ENCODE measurements at places on chromosomes 12 and 14.

DNA sequence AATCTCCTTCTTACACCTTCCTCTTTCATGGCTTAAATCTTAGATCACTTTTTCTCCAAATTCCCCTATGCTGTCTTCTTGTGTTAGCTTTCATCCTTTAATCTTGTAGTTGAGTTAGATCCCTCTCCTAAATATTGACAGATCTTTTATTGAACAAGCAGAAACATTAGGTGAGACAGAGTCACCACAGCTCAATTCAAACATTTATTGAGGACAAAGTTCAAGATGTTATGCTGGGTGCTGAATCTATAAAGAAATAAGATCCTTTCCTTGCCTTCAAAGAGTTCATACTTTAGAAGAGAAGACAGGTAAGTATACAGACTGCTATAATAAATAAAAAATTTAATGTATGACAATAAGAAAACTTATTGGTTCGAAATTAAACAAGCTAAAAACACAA, 109.7 kb downstream of the TXNDC16 start:
- no peak for DNase-seq

GRCh38 chr12:102611995-102612394, 131.6 kb upstream of the IGF1 start:
- no peak for DNase-seq

- DNase-seq = no peak
Measured at GRCh38 chr12:30973175-30973574, 46.6 kb downstream of the TSPAN11 start.

GRCh38 chr14:66493750-66494149, 7.6 kb downstream of the CCDC196 start:
- DNase-seq = no peak

GRCh38 chr12:69925291-69925690, 100.3 kb downstream of the MYRFL start:
- DNase-seq = no peak

DNA sequence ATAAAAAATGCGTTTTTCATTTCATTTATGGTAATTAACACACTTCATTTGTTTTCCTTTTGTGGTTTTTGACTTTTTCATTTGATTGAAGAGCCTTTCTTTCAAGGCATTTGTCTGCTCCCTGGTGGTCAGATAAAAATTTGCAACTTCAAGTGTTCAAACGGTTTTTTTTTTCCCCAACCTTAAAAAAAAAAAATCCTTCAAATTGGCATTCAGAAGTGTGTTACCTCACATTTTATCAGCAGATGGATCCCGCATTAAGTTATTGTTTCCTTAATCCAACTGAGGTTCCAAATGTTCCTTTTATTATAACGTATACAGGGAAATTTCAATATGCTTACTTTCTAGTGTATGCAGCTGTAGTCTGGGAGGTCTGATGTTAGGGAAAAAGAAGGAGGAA, 47.2 kb downstream of the MYF5 start:
- DNase-seq = peak; percentile 49

DNA sequence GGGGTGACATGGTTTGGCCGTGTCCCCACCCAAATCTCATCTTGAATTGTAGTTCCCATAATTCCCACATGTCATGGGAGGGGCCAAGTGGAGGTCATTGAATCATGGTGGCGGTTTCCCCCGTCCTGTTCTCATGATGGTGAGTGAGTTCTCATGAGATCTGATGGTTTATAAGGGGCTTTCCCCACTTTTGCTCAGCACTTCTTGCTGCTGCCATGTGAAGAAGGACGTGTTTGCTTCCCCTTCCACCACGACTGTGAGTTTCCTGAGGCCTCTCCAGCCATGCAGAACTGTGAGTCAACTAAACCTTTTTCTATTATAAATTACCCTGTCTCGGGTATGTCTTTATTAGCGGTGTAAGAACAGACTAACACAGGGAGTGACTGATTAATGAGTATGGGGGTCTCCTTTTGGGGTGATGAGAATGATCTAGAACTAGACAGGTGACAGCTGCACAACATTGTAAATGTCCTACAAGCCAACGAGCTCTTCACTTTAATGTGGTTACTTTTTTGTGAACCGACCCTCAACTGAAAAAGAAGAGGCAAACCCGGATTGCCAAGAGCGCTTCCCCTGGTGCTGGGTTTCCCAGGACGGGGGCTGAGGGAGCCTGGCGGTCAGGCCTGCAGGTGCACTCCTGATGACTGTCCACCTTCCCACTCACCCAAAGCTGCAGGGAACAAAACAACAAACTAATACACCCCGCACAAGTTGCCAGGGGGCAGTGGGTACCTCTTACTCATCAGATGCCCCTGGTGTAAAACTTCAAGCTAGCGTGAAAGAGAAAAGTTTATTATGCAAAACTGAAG, 90.1 kb downstream of the NCOR2 start:
- peak; percentile 83 for DNase-seq

DNA sequence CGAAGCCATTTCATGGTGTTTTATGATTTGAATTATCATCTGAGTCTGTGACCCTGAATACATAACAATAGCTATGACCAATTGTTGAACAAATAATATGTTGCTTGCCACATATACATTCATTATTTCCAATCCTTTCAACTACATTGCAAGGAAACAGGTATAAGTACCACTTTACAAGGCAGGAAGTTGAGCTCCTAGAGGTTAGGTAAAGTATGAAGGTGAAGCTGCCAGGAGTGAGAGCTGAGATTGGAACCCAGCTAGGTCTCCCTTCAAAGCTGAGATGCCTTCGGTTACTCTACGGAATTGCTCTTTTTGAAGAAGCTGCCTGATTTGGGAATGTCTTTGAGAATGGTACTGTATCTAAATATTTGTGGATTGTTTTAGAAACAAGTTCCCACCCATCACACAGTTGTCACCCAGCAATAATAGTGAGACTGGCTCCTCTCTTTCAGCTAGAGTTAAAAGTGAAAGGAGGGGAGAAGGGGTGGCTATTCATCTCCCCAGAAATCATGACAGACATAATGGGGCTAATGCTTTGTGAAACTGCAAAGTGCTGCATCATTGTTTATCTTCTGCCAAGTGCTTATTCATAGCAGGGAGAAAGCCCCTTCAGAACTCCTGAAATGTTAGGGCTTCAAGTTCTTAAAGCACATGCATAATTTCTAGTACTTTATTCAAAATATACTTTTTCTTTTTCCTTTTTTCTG, 75.9 kb upstream of the AMIGO2 start:
- no peak for DNase-seq

DNA sequence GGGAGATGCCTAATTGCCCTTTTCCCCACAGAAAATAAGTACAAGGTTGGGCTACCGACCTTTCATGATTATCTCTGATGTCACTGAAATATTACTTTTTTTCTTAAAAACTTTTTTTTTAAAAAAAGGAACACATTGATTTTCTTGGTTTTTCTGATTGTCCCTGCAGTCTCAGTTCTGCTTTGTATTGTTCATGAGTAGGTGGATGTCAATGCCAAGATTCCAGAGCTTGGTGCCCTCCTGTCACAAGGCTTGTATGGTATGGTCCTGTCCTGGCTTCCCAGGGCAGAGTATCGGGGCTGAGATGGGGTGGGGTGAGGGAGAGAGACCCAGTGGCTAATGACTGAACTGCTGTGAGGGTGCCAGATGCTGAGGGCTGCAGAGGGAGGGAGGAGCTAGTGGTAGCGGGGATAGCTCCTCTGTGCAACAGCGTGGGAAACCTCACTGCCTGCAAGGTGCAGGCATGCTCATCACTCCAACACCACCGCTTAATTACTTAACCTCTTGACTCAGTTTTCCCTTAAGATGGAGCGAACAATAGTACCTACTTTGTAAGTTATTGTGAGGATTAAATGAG, 4.4 kb upstream of the CTDSP2 start:
- DNase-seq = peak; percentile 56

DNA sequence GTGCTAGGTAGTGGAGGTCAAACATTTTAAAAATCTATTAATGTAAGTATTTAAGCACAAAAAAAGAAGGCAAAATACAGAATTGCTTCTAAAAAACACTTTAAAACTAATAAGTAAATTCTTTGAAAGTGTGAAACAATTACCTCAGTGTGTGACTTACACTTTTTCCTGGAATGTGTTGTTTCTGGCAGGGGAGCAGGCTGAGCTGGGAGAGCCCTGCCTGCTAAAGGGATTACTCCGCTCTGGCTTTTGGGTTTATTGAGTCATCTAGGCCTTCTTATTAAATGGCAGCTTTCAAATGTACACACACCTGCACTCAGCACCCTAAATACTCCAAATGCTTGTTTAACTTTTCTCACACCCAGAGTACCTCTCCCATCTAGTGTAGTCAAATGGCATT, 279.8 kb downstream of the AKAP6 start:
- DNase-seq = no peak

GRCh38 chr12:80317307-80317706, 126.7 kb upstream of the PTPRQ start:
- DNase-seq = no peak

DNA sequence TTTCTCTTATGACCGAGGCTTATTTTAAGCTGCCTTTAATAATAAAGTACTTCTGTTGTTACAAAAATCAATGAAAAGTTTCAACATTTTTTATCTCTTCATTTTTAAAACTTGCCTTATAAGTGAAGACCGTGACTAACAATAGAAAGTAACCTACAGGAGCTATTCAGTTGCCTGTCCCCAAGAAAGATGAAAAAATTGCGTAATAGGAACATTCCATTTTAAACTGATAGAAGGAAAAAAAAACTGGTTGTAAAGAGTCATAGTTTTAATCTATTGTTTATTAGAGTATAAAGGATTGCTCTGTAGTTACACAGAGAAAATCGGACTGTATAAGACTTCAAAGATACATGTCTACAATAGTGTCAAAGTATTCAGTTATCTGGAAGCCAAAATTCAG, 83.3 kb downstream of the DAAM1 start:
- no peak for DNase-seq

GRCh38 chr12:93541578-93542225, 30.8 kb upstream of the SOCS2 start:
- DNase-seq = no peak

DNA sequence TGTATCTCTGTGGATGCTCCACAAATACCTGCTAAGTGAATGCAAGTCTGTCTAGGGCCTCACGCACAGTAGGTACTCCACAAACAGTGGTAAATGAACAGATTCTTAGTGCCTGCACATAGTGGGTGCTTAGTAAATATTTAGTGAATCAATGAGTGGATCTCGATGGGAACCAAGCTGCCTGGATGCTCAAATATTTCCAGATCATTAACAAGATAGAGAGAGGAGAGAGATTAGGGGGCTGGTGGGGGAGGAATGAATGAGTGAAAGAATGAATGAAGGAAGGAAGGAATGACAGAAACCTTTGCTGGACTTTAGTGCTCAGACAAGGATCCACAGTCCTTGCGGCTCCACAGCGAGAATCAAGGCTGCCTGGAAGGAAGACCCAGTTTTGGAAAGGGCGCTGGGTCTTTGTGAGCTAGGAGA, 118.2 kb downstream of the SCARB1 start:
- DNase-seq = no peak

DNA sequence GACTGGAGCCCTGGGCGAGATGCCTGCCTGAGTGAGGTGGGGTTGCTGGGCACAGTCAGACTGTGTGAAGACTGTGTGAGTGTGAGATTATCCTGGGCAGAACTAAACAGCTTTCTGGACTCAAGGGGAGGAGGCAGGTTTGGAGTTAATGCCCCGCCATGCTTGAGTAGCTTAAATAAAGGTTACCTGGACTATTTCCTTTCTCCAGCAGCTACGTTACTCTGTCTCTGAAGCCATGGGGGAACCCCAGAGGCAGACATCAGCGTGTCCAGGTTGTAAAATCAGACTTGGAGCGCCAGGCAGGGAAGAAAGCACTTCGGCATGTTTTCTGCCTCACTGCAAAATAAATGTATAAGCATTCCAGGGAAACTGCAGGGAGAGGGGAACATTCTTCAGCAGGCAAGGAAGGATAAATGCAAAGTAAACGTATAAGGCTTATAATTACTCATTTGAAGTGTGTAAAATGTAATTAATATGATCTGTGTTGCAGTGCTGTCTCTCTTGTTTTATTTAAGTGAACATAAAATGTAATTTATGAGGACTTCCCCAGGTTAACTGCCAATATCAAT, 129.7 kb downstream of the CHST11 start:
- DNase-seq = no peak

DNA sequence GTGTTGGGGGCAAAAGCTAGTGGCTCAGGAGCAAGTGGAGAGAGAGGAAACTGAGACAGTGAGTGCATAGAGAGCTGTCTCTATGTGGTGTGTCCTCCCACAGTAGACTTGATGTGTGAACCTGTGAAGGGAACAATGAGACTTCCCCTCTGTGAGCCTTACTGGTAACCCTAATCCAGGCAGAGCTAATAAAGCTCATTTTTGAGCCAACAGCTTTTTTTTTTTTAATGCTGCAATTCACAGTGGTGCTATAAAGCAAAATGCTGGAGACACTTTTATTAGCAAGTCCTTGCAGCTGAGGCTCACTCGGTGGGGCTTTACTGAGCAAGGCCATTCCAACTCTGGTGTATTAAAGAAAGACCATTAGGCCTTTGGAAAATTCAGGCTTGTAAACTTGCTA, 26.9 kb downstream of the FBXW8 start:
- DNase-seq = no peak

- no peak for DNase-seq
Measured at GRCh38 chr12:89971880-89972279, 263.2 kb upstream of the ATP2B1 start.

DNA sequence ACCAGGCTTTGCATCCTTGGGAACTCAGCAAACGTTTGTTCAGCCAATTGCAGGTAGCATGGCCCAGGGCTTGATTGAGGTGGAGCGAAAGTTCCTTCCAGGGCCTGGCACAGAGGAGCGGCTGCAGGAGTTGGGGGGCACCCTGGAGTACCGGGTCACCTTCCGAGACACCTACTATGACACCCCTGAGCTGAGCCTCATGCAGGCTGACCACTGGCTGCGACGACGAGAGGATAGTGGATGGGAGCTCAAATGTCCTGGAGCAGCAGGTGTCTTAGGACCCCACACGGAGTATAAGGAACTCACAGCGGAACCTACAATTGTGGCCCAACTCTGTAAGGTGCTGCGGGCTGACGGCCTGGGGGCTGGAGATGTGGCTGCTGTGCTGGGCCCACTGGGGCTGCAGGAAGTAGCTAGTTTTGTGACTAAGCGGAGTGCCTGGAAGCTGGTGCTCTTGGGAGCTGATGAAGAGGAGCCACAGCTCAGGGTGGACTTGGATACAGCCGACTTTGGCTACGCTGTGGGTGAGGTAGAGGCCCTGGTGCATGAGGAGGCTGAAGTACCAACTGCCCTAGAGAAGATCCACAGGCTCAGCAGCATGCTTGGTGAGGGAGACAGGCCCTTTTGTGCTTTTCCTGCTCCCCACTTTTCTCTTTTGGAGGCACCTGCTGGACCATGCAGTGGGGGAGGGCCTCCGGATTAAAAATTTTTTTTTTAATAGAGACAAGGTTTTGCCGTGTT, 799 bp downstream of the THTPA start:
- no peak for DNase-seq

Measured in suppressor macrophage treated with lipopolysaccharide for 1 hour (primary cell).